H54 (cell line): ENCODE measurements at places on chromosomes 4 and X.
A peak's percentile ranks its signal among the peaks of the same experiment; 100 is the strongest.

DNA sequence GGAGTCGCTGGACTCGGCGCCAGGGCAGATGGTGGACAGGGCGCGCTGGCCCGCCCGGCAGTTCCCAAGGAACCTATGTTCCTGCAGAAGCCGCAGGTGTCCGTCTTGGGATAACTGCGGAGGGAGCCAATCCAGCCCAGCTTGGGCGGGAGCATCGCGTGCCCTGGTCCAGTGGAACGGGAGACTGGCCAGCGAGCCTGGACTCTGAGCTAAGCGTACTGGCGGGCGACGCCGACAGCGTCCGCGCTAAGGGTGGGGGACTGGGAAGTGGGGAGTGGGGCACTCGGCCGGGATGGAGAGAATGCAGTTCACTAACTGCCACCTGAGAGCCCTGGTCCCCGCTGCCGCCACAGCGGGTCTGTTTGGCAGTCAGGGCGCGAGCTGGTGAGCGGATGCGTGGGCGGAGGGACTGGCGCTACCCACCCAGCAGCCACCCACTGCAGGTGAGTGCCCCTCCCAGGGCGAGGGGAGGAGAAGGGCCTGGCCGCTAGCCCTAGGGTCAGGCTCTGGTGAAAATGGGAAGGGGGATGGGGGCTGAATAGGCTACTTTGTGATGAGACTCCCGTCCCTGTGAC lies 1.3 kb upstream of the MAMLD1 start:
- DNase-seq, result no peak

DNA sequence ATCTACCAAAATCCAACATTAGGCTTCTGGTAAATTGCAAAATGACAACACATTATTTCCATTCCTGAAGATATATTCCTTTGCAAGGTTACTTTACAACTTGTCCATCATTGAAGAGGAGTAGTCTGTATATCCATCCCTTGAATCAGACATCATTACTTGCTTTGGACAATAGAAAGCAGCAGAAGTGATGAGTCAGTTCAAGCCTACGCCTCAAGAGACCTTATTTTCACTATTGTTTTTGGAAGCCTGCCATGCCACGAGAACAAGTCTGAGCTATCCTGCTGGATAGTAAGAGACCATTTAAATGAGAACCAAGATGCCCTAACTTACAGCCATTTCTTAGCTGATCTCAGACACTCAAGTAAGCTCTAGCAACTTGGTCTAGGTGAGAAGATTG lies 246.0 kb upstream of the HHIP start:
- DNase-seq, result peak; percentile 15

DNA sequence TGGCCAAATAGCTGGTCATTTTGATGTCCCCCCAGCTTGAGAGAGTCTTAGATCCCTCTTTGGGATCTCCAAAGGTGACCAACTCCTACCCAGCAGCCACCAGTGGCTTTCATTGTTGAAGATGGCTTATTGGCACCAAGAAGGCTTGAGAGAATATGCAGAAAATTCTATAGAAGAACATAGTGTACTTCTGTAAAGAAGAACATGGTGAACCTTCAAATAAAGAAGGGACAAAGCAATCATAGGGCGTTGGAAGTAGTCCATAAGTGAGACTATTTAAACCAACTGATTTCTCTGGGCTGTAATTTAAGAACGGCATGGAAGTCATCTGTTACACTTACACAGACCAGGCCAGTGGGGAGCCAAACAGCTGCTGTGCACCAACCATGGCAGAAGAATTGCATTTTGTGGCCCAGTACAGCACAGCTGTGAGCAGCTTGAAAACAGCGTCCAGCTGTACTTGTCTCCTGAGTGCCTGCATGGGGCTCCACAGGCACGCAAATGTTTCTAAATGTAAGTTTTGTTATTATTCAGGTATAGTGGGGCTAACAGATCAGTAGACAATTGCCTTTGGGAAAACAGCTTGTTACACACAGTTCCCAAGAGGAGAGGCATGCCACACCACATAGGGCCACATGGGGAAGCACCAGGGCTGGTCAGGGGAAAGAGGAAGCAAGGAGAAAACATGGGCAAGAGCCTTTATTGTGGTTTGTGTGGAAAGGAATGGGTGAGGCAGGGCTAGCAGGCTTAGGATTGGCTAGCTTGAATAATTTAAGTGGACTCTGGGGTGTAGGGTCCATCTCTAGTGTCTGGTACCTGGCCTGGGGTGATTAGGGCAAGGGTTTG lies 125.0 kb downstream of the ARHGAP6 start:
- no peak for DNase-seq

- no peak for DNase-seq
Observed at GRCh38 chr4:68466751-68467150, 19.5 kb downstream of the TMPRSS11E start.

- no peak for DNase-seq
Observed at GRCh38 chrX:110178179-110178865, 139.6 kb downstream of the AMMECR1 start.
